Heart left ventricle (tissue), 16 donors: ENCODE measurements at places on chromosomes 1 and 21. TPM values are rescaled to one million over a fixed set of nuclear protein-coding genes. Genes with fewer than 3 reads are reported as not detected.
A peak's percentile ranks its signal among the peaks of the same experiment; 100 is the strongest.

DNA sequence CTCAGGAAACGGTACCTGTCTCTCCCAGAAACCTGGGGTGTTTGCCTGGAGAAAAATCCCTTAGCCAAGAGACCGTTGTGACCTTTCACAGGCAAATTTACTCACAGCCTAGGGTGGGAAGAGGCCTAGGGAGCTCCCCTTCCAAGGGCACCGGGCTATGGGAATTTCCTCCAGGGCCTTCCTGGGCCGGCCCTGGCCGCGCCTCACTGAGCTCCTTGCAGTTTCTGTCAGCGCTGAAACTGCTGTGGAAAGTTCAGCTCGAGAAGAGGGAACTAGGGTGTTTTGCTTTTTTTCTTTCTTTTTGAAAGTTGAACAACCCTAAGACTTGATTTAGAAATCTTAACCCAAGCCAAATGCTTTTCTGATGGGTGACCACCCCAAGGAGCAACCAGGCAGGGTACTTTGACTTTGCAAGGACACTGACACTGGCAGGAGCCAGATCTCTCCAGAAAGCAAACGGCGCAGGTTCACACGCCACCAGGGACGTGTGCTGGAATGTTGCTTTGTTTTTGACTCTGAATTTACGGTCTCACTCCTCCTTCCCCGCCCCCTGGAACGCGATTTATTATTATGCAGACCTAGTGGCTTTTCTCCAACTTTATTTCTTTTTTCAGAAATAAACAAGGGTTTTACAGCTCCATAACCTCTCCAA, 229.6 kb upstream of the JUN start:
- DNase-seq, result peak; percentile 41

GRCh38 chr1:22169816-22170215, 26.9 kb upstream of the WNT4 start:
- no peak for DNase-seq

KIF17 gene
- polyA plus RNA-seq, result 7.2 TPM

LCE3E gene
- not detected for polyA plus RNA-seq

DNA sequence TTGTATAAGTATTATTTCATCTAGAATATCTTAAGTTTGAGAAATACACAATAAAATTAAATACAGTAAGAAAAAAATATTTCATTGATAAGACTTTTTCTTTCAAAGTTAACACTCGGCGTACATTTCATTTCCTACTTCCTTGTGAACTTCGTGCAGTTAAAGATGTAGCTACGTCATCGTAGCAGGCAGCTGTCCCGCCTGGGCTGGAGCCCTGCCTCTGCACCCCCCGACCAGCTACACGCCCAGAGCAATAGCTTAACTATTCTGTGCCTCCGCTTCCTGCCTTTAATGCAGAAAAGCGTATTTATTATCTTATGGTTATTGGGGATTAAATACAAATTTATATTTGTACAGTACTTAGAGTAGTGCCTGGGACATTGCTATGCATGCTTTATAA, 53.5 kb downstream of the CLSTN1 start:
- no peak for DNase-seq

KRTAP11-1 gene
- not detected for polyA plus RNA-seq

DNA sequence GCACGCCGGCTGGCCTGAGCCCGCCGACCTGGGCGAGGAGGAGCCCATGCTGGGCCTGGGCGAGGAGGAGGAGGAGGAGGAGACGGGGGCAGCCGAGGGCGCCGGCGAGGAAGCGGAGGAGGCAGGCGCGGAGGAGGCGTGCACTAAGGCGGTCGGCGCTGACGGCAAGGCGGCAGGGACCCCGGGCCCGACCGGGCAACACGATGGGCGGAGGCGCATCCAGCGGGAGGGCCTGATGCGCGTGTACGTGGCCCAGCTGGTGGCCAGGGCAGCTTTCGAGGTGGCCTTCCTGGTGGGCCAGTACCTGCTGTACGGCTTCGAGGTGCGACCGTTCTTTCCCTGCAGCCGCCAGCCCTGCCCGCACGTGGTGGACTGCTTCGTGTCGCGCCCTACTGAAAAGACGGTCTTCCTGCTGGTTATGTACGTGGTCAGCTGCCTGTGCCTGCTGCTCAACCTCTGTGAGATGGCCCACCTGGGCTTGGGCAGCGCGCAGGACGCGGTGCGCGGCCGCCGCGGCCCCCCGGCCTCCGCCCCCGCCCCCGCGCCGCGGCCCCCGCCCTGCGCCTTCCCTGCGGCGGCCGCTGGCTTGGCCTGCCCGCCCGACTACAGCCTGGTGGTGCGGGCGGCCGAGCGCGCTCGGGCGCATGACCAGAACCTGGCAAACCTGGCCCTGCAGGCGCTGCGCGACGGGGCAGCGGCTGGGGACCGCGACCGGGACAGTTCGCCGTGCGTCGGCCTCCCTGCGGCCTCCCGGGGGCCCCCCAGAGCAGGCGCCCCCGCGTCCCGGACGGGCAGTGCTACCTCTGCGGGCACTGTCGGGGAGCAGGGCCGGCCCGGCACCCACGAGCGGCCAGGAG, 7.2 kb upstream of the IBA57 start:
- no peak for DNase-seq

- no peak for DNase-seq
These were observed 123.2 kb upstream of the BARHL2 start for GRCh38 chr1:90840352-90840751.

- no peak for DNase-seq
These were observed 822.4 kb downstream of the KCNT2 start for GRCh38 chr1:195785830-195786229.

GRCh38 chr1:157000686-157001085, 44.9 kb downstream of the ARHGEF11 start:
- no peak for DNase-seq

REN gene
- not detected for polyA plus RNA-seq

DNA sequence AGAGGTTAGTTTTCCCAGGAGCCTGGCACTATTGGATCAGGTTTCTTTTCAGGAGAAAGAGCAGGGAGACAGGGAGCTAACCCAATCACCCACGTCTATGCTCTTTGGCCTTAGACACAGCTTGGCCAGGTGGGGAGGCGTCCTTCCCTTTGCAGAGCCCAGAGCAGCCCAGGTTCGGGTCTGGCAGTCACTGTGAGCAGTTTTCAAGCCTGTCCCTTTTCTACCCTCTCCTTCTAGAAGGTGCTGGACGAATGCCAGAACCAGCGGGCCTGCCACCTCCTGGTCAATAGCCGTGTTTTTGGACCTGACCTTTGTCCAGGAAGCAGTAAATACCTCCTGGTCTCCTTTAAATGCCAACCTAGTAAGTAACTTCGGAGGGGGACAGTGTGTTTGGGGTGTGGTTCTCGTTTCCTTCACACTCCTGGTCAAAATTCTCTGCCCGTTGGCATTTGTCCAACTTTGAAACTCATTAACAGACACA, 44.9 kb downstream of the EVA1C start:
- DNase-seq, result peak; percentile 52

- no peak for DNase-seq
These were observed 11.0 kb upstream of the RHBG start for GRCh38 chr1:156357977-156358376.

DNA sequence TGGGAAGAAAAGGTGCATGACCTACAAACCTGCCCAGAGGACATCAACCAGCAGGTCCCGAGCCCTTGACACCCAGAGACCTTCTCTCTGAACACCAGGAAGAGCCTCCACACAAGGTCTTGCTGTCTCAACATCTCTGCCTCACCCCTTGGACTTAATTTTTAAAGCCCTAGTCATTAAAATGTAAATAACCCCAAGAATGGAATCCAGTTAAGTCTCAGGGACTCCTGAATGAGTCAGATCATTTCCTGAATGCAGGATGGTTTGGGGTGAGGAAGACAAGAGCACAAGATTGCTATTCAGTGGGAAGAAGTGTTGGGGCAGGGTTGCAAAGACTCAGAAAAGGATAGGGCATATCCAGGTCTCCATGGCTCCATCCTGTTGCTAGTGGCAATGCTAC, 17.8 kb upstream of the GRIK3 start:
- DNase-seq, result no peak

- DNase-seq, result no peak
These were observed 9.2 kb upstream of the TNFRSF1B start for GRCh38 chr1:12157366-12158231.

GRCh38 chr1:243293941-243294722, 38.3 kb downstream of the SDCCAG8 start:
- no peak for DNase-seq

DNA sequence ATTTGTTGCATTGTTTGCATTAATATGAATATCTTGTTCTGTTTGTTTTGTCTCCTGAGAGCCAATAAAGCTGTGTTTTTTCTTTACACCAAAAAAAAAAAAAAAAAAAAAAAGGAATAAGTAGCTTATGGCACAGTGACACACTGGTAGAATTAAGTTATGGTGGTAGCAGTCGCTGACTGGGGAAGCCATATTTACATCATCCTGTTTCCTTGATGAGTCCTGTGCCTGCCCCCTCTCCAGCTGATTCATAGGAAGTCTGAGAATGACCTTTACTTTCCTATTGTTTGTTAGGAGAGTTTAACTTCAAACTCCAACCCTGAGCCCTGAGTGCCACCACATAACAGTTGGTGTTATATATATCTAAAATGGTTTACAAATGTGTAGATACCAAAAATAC, 62.2 kb downstream of the OBSCN start:
- DNase-seq, result no peak

FOXO6 gene
- polyA plus RNA-seq, result 0.99 TPM

DNA sequence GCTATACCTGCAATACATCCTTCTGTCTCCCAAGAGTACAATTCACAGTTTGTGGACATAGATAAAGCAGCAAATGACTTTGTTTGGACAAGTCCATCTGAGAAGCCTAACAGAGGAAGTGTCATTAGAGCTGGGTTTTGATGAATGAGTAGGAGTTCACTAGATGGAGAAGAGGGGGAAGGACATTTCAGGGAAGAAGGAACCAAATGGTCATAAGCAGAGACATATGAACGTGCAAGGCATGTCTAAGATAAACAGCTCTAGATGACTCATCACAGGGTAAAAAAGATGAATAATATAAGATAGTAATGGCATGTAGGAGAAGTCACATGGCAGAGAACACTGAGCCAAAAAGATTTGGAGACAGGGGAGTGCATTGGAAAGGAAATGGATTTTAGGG, 54.5 kb downstream of the HMGB4 start:
- no peak for DNase-seq

DNA sequence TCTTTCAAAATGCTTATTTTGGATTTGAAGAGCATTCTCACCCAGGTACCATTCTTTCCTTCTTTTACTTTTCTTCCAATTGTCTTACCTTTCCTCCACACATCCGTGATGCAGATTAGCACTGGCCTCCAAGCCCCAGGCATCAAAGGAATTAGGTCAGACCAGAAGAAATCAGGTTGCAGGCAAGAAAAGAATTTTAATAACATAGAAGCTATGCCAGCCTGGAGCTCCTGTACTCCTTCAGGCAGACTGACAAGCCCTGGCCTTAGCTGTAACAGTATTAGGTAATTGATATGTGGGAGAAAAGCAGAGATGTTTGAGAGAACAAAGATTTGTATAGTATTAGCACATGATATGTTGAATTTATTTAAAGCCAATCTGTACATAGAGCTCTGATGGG, 390.4 kb upstream of the ADGRL2 start:
- DNase-seq, result no peak

- DNase-seq, result no peak
These were observed 59.8 kb downstream of the MPZL1 start for GRCh38 chr1:167781558-167781957.

DNA sequence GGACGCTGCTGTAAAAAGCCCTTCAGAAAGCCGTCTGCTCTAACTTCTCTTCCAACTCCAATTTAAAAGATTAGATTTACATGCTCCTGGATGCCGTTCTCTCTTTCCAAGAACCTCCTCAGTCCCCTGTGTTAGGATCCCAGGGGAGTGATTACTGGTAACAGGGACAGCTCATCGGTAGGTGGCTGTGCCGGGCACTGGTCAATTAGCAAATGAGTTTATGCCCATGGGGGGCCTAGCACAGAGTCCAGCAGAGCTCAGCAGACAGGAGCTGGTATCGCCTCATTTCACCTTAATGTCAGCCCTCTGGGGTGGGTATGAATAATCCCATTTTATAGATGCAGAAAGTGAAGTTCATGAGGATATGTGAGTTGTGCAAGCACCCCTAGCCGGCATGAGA, 191.9 kb downstream of the GRIK3 start:
- no peak for DNase-seq
